Left lobe of liver (tissue), 2 donors: ENCODE measurements at places on chromosomes 16 and 17.

DNA sequence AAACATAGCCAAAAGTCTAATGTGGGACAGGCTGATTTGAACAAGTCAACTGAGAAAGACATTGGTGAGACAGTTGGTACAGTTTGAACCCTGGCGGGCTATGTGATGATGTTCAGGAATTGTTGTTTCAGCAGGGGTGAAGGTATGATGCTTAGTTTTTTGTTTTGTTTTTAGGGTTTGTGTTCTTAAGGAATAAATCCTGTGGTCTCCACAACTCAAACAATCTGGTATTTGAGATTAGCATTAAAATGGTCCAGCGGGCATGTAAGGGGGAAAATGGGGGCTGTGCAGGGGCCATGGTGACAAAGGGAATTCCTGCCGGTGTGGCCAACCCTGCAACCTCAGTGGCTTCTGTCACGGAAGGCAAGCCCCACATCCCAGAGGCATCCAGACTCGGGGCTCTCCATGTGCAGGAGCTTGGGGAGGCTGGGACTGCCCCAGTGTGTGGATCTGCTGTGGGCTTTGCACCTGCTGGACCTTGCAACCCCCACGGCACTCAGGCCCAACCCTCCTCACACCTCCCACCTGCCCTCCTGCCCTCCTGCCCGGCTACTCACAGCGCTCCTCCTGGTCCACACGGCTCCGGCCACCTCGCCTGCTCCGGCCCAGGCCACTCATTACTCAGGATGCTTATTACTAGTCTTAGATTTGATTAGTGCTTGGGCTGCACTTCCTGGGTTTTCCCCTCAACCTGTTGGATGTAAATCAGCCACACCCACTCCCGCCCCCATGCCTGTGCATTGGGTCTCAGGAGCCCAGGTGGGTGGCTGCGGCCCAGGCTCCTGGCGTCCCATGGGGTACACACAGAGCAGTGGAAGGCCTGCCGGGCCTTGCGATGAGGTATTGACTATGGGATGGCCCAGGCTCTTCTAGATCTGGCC, at the start of gene TNFRSF13B:
TNFRSF13B (minus strand) TSS at position 661 of the 881 bp plus-strand sequence; CDS start at position 618, 43 bp downstream.
- no peak for DNase-seq

- no peak for DNase-seq
Observed at GRCh38 chr17:1648173-1648962, 1.3 kb downstream of the RILP start.

GRCh38 chr16:18834864-18835263, 33.5 kb upstream of the ARL6IP1 start:
- DNase-seq: no peak

DNA sequence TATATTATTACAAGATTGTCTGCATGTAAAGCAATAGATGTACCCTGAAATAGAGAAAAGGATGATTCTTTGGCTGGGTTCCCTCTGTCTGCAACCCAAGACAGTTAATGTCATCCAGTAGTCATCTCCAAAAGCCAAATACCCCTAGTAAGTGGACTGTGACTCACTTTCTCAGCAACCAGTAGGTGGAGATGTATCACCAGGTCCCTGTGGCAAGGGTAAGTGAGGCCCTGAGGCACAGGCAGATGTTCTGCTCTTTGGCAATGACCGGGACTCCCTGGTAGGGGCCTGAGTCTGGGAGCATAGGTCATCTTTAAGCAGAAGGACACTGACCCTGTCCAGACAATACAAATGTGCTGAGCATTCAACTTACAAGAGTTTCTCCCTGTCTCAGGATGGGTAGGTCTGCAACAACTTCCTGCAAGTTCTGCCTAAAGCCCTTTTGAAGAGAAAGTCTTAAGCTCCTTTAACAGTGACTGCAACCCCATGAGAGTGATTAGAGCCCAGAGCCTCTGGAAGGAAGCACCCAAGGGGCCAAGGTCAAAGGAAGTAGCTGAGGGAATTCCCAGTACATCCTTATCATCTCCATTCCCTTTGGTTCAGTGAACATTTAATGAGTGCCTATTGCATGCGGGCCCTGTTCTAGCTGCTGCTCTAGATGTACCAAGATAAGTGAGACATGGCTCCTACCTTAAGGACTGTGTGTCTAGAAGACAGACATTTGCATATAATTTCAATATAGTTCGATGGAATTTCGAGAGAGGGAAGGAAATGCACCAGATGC, 31.9 kb downstream of the PMP22 start:
- DNase-seq: no peak

- DNase-seq: no peak
Observed at GRCh38 chr16:84714028-84714427, 14.2 kb downstream of the USP10 start.

DNA sequence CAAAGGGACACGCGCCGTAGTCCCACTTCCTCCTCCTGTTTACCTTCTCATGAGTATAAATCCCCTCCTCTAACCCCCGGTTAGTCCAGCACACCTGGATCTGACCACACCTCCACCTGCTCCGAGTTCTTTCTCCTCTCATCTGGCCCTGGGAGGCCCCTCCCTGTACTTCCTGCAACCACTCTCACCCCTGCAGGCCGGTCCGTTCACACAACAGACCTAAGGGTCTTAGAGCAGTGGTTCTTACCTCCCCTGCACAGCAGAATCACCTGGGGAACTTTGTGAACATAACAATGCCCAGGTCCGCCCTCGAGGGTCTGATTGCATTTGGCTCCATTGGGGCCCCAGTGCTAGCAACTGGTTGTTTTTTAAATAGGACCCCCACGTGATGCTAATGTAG, 24.8 kb downstream of the TMEM114 start:
- no peak for DNase-seq

DNA sequence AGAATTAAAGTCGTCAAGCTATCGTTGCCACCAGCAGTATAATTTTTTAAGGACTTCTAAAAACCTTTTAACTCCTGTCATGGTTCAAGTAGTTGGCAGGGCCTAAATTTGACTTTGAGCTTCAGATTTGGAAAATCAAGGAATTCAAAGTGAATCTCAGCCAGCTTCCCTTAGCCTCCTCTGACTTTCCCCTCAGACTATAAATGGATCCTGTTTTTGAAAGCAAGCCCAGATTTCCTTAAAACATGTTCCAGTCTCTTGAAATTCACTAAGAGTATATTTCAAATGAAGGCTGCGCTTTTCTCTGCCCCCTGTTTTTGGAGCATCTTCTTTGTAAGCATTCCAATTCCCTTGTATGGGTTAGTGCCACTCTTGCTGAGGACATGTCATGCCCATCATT, 101.8 kb upstream of the CDH8 start:
- no peak for DNase-seq

GRCh38 chr16:14628806-14629611, 1.1 kb downstream of the PARN start:
- DNase-seq: no peak

DNA sequence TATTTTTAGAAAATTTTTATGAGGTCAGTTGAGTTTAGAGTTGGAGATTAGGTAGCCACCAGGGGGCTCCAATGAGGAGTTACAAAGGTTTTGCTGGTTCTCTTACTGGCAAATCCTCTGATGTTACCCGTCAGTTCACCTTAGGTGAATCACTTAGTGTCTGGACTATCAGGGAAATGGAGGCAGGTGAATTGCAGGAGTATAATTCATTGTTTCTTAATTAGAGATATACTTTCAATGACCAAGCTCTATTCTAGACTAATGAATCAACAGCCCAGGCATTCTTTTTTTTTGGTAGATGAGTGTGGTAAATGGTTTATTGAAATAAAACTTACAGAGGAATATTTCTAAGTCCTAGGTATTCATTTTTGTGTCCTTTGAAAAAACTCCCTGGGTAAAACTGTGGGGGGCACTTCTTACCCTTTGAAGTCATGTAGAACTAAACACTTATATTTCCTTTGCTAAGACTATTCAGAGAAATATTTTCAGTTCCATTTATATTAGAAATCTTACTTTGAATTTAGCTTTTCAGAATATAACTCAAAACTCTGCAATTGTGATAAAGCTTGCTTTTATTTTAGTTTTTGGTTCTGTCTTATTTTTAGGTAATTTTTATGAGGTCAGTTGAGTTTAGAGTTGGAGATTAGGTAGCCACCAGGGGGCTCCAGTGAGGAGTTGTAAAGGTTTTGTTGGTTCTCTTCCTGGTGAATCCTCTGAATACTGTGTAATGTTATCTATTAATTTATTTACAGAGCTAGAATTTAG, 17.7 kb downstream of the PSMD11 start:
- no peak for DNase-seq

DNA sequence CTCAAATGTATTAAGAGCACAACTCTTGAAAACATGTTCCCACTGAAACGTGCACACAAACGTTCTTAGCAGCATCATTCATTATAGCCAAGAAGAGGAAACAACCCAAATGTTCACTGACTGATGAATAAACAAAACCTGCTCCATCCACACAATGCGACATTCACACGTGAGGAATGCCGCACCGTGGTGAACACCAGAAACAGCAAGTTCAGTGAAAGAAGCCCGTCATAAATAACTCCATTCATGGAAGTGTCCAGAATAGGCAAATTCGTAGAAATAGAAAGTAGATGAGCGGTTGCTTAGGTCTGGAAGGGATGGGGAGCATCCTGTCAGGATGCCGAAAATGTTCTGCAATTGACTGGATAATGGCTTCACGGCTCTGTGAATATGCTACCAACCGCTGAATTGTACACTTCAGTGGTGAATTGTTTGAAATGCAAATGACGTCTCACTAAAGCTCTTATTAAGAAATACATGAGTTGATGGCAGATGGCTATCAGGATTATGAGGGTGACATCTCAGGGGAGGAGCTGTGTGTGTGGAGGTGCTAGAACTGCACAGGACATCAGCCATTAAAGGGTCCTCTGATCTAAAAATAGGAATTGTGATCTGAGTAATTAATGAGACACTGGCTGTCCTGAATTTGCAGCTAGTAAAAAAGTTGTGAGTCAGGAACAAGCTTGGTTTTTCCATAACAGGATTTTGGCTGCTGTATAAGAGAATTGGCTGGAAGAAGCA, 771.0 kb downstream of the KCNJ18 start:
- DNase-seq: no peak
